ENCODE measurements at places on chromosomes 13 and 19. TPM values are rescaled to one million over a fixed set of nuclear protein-coding genes. Genes with fewer than 3 reads are reported as not detected.

DNA sequence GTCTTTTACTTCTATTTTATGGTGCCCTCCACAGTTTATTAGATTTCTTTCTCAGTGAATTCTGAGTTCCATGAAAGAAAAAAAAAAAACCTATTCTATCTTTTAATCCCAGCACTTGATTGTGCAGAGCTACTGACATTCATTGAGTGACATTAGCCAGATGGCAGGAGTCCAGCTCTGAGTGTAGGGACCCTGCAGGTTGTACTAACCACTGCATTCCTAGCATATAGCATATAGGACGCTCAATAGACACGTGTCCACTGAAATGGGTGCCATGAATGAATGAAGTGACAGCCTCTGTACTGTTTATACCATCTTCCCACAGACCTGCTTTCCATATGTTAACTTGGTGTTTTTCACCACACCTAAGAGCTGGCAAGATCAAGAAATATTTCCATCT, 206.3 kb downstream of the RAP2A start:
- no peak for DNase-seq

DNA sequence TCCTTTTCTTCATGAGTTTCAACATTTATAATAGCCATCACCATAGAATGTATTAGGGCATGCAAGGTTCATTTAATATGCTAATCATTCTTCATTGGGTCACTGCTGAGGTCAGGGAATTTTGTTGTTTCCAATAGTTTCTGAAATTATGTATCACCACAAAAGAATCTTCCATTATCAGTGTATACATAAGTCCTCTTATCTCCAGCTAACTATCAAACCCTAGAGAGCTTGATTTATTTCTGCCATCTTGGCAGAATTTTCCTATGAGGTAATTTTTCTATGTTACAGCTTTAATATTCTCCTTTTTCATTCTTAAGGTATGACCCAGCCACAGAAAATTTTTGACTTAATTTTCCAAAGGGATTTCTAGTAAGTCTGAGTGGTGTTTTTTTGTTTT, 415.0 kb upstream of the SLITRK1 start:
- DNase-seq: peak; percentile 16

C3 gene
- 1.9 TPM for total RNA-seq

ODAD3 gene
- total RNA-seq: 1.5 TPM

DNA sequence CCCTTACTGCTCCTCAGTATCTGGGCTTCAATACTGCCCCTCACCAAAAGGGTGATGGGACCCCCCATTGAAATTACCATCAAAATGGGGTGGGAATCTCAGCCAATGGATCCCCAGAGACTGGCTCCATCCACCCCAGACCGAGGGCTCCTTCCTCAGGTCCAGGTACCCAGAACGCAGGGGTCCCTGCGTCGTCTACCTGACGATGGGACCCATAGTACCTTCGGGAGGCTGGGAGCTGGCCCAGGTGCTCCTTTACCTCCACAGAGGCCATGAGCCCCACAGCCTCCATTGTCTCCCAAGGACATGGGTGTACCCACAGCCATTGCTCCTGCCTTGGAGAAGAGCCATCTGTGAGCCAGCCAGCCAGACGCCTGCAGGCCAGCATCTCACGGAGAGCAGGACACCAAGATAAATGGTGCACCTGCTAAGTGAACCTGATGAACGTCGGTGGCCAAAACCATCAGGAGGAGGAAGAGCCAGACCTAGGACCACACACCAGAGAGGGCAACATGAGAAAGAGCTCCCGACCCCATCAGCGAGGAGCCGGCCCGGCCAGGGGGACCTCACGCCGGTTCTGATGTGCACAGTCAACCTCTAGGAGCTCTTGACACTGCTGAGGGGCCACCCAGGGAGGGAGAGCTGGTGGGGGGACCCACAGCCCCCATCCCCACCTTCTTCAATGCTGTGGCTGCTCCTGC, 156.8 kb upstream of the SOX1 start:
- DNase-seq: no peak

- DNase-seq: no peak
These were observed 432.7 kb downstream of the FOXO1 start for GRCh38 chr13:40233731-40234195.

- no peak for DNase-seq
These were observed 3.6 kb downstream of the CACNG7 start for GRCh38 chr19:53912653-53913052.

DNA sequence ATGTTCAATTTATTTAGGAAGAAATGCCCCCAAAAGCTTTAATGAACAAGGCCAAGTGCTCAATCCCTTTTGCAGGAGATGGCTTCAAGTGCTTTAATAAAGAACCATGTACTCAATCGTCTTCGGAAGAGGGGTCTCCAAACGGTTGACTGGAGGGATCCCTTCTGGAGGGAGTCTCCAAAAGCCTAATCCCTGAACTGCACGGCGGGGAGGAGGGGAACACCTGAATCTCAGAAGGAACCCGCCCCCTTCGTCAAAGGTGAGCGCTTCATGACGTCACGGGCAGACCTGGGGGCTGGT, 505 bp downstream of the PAF1 start:
- DNase-seq: peak; percentile 58

ZNF382 gene
- total RNA-seq: 10.0 TPM

DNA sequence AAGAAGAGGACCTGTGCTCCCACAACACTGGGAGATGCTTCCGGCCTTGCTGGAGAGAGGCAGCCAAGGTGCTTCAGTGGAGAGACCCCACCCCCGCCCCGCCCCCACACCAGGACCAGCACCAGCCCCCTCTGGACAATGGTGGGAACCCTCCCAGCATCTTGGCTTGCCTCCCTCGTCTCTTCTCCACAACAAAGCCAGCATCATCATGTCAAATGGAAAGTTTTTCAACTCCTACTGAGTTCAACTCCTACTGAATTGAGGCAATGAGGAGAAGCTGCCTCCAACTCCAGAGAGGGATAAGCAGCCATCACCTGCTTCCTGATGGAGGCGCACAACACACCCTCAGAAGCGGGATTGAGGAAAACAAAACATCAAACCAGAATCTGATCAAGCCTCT, 12.8 kb downstream of the DEDD2 start:
- DNase-seq: no peak

DNA sequence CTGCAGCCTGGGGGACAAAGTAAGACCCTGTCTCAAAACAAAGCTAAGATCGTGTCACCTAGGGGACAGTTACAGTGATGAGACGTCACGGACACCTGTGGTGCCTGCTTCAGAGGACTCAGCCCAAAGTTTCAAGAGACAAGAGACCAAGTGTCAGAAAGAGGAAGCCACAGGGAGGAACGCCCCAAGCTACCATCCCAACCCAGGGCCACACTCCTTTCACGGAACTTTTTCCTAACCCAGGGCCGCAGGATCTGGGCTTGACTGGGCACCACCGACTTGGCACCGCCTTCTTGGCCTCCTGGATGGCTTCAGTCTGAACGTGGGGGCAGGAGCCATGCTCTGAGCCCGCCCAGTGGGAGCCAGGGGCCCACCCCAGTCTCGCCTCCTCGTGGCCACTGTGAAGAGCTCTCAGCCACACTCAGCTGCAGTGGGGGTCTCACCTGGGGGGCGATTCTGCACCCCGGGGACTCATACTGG, 8.5 kb downstream of the MOB3A start:
- no peak for DNase-seq

GRCh38 chr19:7853770-7854128, 20.4 kb downstream of the PRR36 start:
- DNase-seq: no peak

CERS1 gene
- 5.3 TPM for total RNA-seq

DNA sequence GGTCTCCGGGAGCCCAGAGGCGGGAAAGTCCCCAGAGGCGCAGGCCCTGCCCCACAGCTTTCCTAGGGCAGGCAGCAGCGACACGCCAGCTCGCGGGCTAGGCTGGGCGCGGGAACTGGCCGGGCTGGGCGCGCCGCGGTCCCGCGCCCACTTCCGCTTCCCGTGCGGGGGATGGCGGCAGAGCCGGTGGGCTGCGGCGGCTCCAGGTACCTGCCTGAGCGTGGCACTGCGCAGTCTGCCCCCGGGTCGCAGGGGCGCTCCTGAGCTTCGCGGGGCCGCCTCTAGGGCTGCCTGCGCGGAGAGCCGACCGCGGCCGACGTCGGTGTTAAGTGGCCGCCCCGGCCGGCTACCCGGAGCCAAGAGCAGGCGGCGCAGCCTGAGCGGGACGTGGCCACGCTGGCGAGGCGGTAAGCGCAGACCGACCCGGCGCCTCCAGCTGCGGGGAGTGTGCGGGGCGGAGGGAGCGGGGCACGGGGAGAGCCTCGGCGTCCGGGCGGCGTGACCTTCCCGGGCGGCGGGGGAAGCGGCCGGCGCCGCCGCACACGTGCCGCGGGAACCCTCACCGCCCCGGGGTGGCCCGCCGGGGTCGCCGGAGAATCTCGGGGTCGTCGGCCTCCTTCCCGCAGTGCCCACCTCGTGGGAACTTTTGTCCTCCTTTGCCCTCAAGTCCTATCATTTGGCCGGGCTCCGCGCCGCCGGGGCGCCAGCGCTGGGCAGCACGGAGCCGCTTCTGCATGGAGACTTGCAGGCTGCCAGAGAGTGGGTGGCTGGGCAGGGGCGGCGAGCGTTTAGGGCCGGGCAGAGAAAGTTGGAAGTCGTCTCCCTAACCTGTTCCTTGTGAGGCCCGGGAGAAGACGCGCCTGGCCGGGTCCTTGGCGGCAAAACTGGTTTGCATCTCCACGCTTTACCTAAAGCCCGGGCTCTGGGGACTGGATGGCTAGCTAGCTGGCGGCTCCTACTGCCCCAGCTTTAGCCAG, 31.4 kb upstream of the MPHOSPH8 start:
- no peak for DNase-seq

GRCh38 chr19:4090356-4091220, 23.9 kb upstream of the ZBTB7A start:
- DNase-seq: no peak

DNA sequence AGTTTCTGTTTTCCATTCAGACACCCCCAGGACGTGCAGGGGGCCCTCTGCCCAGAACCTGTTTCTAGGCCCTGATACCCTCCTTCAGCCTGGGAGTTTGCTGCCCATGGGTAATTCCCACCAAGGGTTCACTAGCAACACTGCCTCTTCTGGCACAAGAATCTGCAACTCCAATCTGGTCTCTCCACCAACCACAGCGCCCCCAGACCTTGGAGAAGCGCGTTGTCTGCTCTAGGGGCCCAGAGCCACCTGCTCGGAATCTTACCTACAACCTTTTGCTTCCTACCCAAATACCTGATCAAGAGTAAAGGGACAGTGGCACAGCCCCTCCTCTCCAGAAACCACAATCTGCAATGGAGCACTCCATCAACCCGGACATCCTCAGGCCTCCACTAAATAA, 763 bp downstream of the ZNF180 start:
- DNase-seq: no peak

DNA sequence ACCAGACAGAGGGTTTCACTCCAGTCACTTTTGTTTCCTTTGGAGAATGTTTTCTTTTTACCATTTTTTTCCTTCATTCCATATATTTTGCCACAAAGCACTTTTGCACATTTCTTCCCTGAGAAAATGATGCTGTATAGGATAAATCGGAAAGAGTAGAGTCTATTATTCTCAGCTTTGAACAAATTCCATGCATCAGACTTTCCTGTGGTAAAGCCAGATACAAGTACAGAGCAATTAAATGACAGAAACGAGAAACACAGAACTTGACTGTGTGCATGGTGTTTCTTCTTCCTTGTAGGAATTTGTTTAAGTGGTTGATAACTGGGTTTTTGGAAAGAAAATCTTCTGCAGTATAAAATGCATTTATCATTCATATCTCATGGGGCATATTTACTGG, 107.4 kb upstream of the CSNK1A1L start:
- no peak for DNase-seq

SH2D3A gene
- total RNA-seq: not detected

- no peak for DNase-seq
These were observed 10.5 kb downstream of the NAXD start for GRCh38 chr13:110625771-110626321.

- no peak for DNase-seq
These were observed 44.4 kb downstream of the GPC6 start for GRCh38 chr13:93270769-93271742.

BRD4 gene
- 19.1 TPM for total RNA-seq

TNNT1 gene
- 467 TPM for total RNA-seq

LRRC63 gene
- 0.29 TPM for total RNA-seq

- DNase-seq: no peak
These were observed 774 bp upstream of the HOMER3 start for GRCh38 chr19:18941628-18942354.

DNA sequence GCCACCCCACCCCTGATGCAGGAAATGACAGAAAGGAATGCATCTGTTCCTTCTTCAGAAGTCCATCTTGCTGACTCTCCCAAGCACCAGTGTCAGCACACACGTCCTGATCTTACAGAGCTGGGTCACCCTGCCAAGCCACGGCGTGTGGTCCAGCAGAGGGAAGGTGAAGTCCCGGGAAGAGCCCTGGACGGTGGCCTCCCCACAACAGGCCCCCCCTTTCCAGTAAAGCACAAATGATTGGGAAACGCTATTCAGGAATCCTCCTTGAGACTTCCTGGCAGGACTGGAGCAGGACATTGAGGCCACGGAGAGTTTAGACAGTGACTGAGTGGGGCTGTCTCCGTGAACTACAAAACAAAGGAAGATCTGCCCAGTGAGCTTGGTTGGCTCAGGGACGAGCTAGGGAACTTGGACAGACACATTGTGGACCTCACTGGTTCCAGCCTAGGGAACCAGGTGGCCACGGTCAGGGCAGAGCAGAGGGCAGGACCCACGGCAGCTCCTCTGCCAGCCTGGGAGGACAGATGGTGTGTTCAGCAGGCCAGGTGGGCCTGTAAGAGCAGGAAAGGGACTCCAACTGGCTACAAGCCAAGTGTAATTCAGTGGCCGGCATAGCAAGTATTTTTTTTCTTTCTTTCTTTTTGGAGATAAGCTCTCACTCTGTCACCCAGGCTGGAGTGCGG, 41.7 kb downstream of the ELL start:
- DNase-seq: peak; percentile 58

DNA sequence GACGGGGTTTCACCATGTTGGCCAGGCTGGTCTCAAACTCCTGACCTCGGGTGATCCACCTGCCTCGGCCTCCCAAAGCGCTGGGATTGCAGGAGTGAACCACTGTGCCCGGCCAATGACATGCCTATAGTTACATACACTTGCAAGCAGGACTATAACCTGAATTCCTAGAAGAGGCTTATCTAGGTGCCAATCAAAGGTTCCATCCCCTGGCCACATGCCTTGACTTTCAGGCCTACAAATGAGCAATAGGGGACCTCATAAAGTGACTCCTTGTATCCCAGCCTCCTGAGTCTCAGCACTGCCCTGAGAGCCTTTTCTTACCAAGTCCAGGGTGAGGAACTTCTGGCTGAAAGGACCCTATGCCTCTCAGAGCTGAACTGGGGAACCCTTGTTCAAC, 3.9 kb upstream of the LSM4 start:
- no peak for DNase-seq

- peak; percentile 3 for DNase-seq
These were observed 72.5 kb downstream of the RAP2A start for GRCh38 chr13:97506511-97506910.

- no peak for DNase-seq
These were observed 31.7 kb downstream of the TRPM4 start for GRCh38 chr19:49189259-49189658.

Measured in A172 (cell line).